Activated CD4-positive, alpha-beta T cell treated with anti-CD3 and anti-CD28 coated beads, Interleukin-2, amount 50 U/mL, for 1 hour (primary cell): ENCODE measurements at places on chromosomes 5 and 9.

- DNase-seq, result no peak
Measured at GRCh38 chr5:55021821-55022220, 2.2 kb upstream of the GZMK start.

GRCh38 chr9:110340306-110340705, 2.6 kb upstream of the TXNDC8 start:
- no peak for DNase-seq

GRCh38 chr9:74255489-74255984, 241.6 kb upstream of the RORB start:
- DNase-seq, result no peak

DNA sequence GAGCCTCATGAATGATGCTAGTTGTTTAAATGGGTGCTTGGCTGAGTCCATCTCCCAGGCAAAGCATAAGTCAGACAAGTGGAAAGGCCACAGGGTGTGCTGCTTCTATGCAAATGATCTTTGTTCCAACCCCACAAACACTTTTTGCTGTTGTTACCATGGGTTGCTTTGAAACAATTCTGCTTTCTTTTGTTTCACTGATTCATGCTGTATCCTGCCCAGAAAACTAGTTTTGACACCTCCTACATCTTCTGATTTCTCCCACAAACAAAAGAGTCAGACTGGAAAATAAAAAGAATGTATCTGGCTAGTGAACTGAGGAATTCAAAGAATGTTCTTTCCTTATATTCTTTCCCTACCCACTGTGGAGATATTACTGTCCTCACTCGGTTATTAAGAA, 298.6 kb downstream of the DIRAS2 start:
- no peak for DNase-seq

DNA sequence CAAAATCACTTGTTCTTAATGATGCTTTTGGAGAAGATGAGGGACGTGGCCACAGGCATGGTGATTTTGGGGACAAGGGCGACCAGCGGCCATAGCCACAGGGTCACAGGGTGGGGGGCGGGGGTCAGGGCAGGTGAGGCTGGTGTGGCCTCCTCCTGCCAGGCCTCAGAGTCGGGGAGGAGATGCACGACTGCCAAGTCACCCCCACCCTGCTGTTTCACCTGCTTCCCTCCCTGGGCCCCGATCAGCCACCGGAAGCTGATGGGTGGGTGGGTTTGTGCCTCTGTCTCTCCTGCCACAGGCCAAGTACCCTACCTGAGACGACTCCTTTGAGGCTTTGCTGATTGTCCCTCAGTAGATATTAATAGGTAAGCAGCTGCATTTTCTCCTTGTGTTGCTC, 199.3 kb downstream of the PAX5 start:
- no peak for DNase-seq

DNA sequence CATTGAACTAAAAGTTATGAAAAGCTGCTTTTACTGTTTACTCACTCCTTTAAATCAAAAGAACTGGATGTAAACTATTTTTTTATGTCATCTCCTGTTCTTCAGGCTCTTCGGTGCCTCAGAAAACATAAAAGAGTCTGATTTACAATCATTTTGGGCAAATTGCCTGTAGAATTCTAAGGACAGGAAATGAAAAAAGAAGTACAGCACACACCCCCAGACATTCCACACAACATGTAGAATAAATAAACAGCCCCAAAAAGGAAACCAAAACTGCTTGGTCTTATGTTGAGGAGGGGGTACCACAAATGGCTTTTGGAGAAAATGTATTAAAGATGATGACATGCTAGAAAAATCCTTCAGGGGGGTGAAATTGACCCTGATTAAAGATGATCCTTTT, 57.2 kb downstream of the ITGA1 start:
- no peak for DNase-seq

DNA sequence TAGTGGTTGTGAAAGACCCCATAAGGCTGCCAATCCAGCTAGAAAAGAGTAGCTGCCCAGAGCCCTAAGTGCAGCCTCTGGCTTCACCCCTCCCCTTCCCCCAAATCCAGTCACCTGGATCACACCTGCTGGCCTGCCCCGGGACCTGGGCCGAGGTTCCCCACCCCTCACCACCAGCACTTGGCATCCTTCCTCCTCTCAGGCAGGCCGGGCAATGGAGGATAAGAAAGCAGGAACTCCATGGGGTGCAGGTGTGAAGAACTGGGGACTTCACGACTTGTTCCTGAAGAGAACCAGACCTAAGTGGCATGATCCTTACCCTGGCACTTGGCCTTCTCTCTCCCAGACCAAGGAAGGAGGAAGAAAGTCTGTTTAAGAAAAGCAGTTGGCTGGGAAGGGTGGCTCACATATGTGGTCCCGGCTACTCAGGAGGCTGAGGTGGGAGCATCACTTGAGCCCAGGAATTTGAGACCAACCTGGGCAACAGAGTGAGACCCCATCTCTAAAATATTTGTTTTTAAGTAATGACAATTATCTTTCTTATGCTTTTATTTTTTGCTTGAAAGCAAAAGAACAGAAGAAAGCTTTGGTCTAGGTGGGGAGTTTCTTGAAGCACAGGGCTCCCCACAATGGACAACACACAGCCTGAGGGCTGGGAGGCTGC, 131.1 kb downstream of the PAX5 start:
- DNase-seq, result no peak

DNA sequence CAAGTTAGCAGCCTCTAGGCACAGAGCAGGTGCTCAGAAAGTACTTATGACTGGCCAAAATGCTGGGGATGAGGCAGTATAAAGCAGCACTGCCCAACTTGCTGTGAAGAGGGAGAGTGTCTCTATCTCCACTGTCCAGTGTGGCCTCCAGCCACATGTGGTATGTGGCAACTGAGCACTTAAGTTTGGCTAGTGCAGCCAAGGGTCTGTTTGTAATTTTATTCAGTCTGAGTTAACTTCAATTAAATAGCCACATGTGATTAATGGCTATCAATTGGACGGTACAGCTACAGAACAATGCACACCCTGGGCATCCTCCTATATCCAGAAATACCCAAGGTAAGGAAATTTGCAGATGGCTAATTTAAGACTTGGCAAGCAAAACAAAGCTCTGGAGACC, 26.9 kb downstream of the ROR2 start:
- DNase-seq, result no peak

GRCh38 chr5:100232736-100233135, 302.4 kb upstream of the FAM174A start:
- no peak for DNase-seq

GRCh38 chr9:13332571-13332970, 53.1 kb upstream of the MPDZ start:
- DNase-seq, result no peak
